Activated CD8-positive, alpha-beta memory T cell treated with anti-CD3 and anti-CD28 coated beads, Interleukin-2, amount 10 ng/mL, durations not matched to agents 7 days and 5 days (primary cell): ENCODE measurements at places on chromosomes 6 and 20. TPM values are rescaled to one million over a fixed set of nuclear protein-coding genes. Genes with fewer than 3 reads are reported as not detected.

Gene MAP7
- 0.59 TPM for total RNA-seq

Gene PPP1R3G
- not detected for total RNA-seq

Gene GSTA2
- total RNA-seq: not detected

Gene CD93
- total RNA-seq: 0.54 TPM

Gene PTPRT
- total RNA-seq: not detected

Gene IL17F
- not detected for total RNA-seq

Gene SLC52A3
- not detected for total RNA-seq

Gene FUT9
- not detected for total RNA-seq

GRCh38 chr20:51026269-51026668 lies 3.4 kb upstream of the KCNG1 start:
- no peak overlapping the region for H3K4me3 ChIP-seq
- DNase-seq: no peak
- H3K27ac ChIP-seq: no peak overlapping the region

GRCh38 chr20:57130160-57130772 lies 136.2 kb downstream of the BMP7 start:
- H3K4me1 ChIP-seq: peaks cover 4% of the 10 kb centered on the region
- peaks cover 8% of the 10 kb centered on the region for H3K27me3 ChIP-seq
- no peak overlapping the region for H3K4me3 ChIP-seq
- no peak overlapping the region for H3K27ac ChIP-seq
- no peak for DNase-seq

GRCh38 chr6:80151635-80152034 lies 45.2 kb downstream of the BCKDHB start:
- H3K4me1 ChIP-seq: no peaks in the 10 kb centered on the region
- H3K36me3 ChIP-seq: peaks cover 15% of the 10 kb centered on the region
- no peak overlapping the region for H3K4me3 ChIP-seq
- no peak for DNase-seq

- peak; percentile 87 for DNase-seq
- H3K4me1 ChIP-seq: no peaks in the 10 kb centered on the region
- H3K36me3 ChIP-seq: no peaks in the 10 kb centered on the region
These were observed 18.4 kb upstream of the MMP24 start for GRCh38 chr20:35207950-35208611.

GRCh38 chr20:31721408-31722256 lies 1.0 kb downstream of the BCL2L1 start:
- H3K27me3 ChIP-seq: no peaks in the 10 kb centered on the region
- peak overlapping the region; percentile 90 for H3K4me3 ChIP-seq
- H3K4me1 ChIP-seq: peaks cover 41% of the 10 kb centered on the region
- peaks cover 51% of the 10 kb centered on the region for H3K36me3 ChIP-seq
- peak overlapping the region; percentile 97 for H3K27ac ChIP-seq
- peak; percentile 56 for DNase-seq

- H3K27me3 ChIP-seq: no peaks in the 10 kb centered on the region
- no peak overlapping the region for H3K27ac ChIP-seq
- DNase-seq: no peak
These were observed 38.5 kb downstream of the PLCG1 start for GRCh38 chr20:41175727-41176330.

DNA sequence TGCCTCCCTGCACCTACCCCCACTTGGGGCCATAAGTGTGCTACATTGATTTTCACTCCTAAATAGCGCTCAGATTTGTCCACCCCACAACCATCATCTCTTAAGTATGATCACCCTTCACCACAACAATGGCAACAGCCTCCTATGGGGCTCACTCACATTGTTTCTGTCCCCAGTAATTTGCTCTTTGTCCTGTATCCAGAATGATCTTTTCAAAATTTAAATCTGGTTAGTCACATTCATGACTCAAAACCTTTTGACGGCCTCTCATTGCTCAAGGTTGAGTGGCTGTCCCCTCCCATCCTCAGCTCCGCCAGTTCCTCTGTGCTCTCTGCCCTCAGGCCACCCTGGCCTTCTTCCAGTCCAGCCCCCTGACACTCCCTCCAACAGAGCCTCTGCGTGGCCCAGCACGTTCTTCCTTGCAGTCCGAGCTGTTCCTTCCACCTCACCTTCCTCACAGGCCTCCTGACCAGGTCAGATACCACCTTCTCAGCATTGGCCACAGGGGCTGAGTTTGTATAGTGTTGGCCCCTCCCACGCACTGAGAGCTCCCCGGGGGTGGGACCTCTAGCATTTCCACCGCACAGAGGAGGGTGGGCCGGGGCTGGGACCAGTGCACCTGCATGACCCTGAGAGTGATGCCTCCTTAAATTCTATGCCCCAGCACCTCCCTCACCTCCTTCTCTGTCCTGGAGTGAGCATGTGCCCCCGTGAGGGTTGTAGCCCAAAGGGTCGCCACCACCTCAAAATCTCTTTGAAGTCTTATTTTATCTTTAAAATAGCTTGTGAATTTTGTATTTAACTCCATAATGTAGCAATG lies 2.4 kb upstream of the PPP1R3G start:
- H3K36me3 ChIP-seq: peaks cover 1% of the 10 kb centered on the region
- peaks cover 67% of the 10 kb centered on the region for H3K27me3 ChIP-seq
- no peak for DNase-seq
- H3K4me3 ChIP-seq: no peak overlapping the region
- H3K27ac ChIP-seq: no peak overlapping the region
- peaks cover 4% of the 10 kb centered on the region for H3K4me1 ChIP-seq

- no peak for DNase-seq
- peaks cover 9% of the 10 kb centered on the region for H3K4me1 ChIP-seq
- H3K36me3 ChIP-seq: peaks cover 50% of the 10 kb centered on the region
- no peak overlapping the region for H3K4me3 ChIP-seq
- H3K27me3 ChIP-seq: no peaks in the 10 kb centered on the region
These were observed 113.9 kb downstream of the HIVEP1 start for GRCh38 chr6:12126051-12126450.

GRCh38 chr20:5821627-5822215 lies 71.5 kb downstream of the SHLD1 start:
- DNase-seq: no peak
- peaks cover 5% of the 10 kb centered on the region for H3K36me3 ChIP-seq
- H3K4me1 ChIP-seq: peaks cover 11% of the 10 kb centered on the region
- H3K4me3 ChIP-seq: no peak overlapping the region
- no peak overlapping the region for H3K27ac ChIP-seq

- no peaks in the 10 kb centered on the region for H3K36me3 ChIP-seq
- no peaks in the 10 kb centered on the region for H3K4me1 ChIP-seq
- H3K27ac ChIP-seq: no peak overlapping the region
- DNase-seq: no peak
- no peak overlapping the region for H3K4me3 ChIP-seq
These were observed 17.2 kb downstream of the UNC5CL start for GRCh38 chr6:41021832-41022231.

DNA sequence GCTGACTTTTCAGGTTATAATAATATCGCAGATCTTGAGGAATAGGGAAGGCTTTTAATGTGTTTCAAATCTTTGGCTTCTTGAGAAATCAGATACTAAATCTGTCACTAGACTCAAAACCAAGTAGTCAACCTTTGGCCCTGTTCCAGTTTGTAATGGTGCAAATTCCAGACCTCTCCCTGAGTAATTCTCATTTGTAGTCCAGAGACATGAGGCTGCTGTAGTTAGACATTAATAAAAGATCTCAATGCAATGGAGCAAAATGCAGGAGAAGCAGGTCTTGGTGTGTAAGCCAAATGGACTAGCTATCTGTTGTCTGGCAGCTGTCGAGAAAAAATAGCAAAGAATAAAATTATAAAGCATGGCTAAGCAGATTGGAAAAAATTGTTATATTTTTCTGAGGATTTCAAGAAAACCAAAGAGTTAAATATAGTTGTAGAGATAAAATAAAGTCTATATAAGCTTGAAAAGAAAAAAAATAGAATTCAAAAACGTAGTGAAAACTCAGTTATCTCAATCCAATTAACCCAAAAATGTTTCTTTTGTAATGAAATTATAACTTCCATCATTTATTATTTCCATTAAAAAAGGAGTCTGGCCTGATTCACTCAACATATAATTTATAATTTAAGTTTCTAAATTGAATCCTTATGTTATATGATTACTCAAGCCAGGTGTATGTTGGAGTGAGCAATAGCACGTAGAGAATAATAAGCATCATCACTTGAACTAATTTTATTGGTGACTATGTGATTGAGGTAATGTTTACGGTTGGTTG lies 161.5 kb upstream of the ADGRB3 start:
- no peak for DNase-seq
- H3K4me1 ChIP-seq: no peaks in the 10 kb centered on the region
- H3K27ac ChIP-seq: no peak overlapping the region

DNA sequence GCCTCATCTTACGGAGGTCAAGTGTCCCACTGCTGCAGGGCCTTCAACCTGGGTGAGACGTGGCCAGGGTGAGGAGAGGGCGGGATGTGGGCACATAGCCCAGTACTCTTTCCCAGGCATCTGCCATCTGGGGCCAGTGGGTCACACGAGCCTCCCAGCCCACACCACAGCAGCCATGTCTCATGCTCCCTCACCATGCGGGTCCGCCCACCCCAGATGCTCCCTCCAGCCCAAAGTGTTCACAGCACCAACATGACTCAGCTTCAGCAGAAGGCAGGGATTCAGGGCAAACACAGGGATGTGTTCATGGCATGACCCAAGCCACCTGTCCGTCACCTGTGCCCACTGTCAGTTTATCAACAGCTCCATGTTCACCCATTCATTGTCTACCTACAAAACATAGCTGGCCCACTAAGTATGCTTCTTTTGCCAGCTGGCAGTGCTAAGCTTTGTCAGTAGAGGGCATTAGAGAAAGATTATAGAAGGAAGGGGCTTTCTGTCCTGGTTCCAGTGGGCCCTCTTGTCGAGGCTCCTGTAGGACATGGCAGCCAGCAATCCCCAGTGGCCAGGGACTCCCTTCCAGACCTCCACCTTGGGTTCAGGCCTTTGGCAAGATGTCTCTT lies 109.2 kb downstream of the FOXF2 start:
- H3K36me3 ChIP-seq: no peaks in the 10 kb centered on the region
- no peak overlapping the region for H3K4me3 ChIP-seq
- peaks cover under 1% of the 10 kb centered on the region for H3K27me3 ChIP-seq
- no peaks in the 10 kb centered on the region for H3K4me1 ChIP-seq

GRCh38 chr6:45706319-45706718 lies 309.3 kb downstream of the CLIC5 start:
- peaks cover 23% of the 10 kb centered on the region for H3K4me1 ChIP-seq
- H3K27me3 ChIP-seq: no peaks in the 10 kb centered on the region
- H3K27ac ChIP-seq: no peak overlapping the region
- no peak for DNase-seq
